ENCODE measurements at places on chromosomes 3 and 15.

- no peak for DNase-seq
These were observed 143.5 kb upstream of the TPM1 start for GRCh38 chr15:62899090-62899493.

DNA sequence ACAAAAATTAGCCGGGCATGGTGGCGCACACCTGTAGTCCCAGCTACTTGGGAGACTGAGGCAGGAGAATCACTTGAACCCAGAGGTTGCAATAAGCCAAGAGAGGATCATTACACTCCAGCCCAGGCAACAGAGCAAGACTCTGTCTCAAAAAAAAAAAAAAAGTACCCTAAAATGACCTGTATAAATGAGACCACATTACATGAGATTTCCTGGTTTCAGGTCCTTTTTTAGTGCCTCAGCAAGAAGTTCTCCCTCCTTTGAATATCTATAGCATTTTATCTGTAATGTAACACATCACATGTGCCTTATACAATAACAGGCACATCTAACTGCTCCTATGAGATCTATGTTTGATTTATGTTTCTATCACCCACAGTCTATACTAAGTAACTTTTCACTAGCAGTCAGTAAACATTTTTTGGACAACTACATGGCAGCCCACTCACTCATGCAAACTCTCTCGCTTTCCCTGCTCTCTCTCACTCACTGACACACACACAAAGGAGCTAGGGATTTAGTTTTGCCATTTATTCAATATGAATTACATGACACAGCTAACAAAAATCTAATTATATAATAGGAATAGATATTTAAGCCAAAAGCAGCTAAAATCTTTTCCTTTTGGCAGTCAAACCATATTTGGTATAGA is 34.1 kb downstream of the ADAM10 start:
- DNase-seq: peak; percentile 69

DNA sequence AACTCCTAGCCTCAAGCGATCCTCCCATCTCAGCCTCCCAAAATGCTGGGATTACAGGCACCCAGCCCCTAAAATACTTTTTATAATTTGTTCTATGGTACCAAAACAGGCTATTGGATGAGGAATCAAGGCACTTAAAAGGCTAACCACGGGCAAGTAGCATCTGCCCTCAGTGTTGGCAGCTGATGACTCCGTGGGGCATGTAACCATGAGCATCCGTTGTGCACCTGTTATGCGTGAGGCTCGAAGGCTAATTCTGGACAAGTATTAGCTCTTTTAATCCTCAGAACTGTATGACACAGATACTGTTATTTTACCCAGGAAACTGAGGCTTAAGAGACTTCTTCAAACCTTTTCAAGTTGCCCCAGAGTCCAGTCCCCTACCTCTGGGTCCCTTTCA is 10.2 kb downstream of the WDR73 start:
- DNase-seq: no peak

GRCh38 chr3:73045391-73045790 is 16.1 kb upstream of the EBLN2 start:
- no peak for DNase-seq

- no peak for DNase-seq
These were observed 13.6 kb downstream of the HAPLN3 start for GRCh38 chr15:88881775-88882174.

- DNase-seq: no peak
These were observed 55.1 kb downstream of the WDR76 start for GRCh38 chr15:43881944-43882343.

- no peak for DNase-seq
These were observed 113.9 kb downstream of the GABRG3 start for GRCh38 chr15:27084844-27085243.

DNA sequence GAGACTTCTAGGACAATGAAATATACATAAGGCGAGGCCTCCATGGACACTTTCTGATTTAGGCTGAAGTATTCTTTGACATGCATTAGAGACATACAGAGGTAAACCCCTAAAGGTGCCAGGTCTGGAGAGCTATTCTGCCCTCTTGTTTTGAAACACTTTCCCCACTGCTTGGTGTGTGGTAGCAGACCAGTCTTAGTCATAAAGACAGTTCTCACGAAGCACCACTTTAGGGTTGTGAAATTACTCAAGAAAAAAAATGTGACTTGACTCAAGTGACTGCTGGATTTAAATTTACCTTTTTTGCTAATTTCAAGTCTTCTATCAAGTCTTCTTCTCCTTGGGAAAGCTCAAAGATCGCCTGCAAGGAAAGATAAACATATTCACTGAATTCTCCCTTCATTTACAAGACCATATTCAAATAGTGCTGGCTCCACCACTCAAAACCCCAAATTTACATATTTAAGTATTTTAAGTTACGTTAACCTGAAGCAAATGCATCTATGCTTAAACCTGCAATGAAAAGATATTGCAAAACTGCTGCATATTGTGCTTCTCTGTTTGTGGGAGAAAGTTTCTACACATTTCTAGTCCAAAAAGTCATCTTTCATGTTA is 48.4 kb downstream of the ARHGEF3 start:
- peak; percentile 84 for DNase-seq

- DNase-seq: no peak
These were observed 13.2 kb upstream of the NMB start for GRCh38 chr15:84671211-84671610.

DNA sequence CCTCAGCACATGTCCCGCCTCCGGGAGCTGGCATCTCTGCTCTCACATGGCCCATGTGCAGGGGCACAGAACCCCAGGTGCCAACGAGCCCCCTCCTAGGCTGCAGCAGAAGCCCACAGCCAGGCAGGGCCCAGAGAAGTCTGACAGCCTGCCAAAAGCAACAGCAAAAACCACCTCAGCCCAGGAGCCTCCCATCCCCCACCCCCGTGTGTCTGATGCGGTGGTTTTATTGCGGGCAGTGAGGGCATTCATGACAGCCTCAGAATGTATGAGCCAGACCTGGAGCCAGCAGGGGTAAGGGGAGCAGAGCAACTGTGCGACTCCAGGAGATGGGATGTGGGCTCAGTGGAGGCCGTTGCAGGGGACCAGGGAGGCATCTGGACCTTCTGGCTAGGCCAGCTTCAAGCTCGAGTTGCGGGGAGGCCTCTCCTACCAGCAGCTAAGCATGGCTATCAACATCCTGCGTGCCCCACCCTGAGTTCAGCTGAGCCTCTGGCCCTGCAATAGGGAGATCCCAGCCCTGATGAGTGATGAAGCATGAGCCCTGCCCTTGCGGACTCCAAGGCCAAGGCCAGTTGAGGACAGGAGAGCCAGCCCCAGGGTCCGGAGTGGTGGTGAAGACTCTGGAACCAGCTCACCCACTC is 52.5 kb downstream of the CYP11A1 start:
- DNase-seq: no peak

- DNase-seq: no peak
These were observed 173.7 kb downstream of the B3GALNT1 start for GRCh38 chr3:160931474-160931873.

DNA sequence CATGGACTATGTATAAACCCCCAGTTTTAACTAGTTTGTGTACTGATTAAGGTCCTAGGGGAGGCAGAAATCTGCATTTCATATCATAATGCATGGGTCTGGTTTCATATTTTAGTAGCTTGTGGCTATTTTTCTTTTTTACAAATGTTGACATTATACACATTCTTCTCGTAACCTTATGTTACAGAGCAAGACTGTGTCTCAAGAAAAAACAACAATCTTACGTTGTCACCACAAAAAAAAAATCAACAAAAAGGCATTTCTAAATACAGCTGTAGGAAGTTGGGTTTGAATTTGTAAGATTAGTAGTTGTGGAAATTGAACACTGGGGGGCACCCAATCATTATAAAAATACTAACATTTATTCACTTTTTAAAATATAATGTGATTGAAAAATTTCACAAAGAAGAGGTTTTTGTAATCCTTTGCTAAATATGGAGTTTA is 17.9 kb downstream of the SERP1 start:
- peak; percentile 25 for DNase-seq

DNA sequence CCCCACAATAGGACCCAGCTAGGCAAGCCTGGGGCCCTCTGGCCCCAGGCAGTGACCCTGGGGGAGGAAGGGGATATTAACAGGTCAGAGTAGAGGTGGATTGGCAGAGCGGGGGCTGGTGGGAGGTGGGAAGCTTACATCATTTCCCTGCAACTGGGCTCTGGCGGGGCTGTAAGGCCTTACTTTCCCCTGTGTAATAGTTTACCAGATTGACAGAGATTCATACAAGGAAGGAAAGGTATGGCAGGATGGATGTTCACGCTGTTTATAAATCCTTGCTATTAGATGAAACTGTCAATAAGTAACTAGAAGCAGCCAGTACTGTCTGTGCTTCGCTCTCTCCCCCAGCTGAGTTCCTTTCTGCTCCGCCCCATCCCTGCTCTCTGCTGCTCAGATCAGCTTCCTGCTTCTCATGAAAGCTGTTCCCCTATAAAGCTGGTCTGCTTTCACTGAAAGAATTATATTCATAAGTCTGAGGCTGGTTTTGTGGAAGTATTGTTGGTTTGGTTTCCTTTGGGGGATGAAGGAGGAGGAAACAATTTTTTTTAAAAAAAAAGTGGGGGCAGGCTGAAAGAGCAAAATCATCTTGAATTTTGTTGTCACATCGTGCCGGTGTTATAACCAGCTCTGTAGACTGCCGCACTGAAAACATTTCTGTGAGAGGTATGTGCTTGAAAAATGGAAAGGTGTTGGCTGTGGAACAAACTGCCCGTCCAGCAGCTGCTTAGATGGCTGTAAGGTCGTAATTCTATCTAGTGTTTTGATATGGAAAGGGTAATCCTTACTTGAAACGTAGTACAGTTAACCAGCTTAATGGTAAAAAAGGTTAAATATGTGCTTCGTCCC is 76.4 kb downstream of the BBX start:
- DNase-seq: peak; percentile 70

- DNase-seq: peak; percentile 88
These were observed 61.3 kb downstream of the PPARG start for GRCh38 chr3:12349895-12350811.

- no peak for DNase-seq
These were observed 116.3 kb downstream of the TMEM266 start for GRCh38 chr15:76176059-76176458.

- no peak for DNase-seq
These were observed 10.1 kb downstream of the SEMA3F start for GRCh38 chr3:50164984-50165909.

DNA sequence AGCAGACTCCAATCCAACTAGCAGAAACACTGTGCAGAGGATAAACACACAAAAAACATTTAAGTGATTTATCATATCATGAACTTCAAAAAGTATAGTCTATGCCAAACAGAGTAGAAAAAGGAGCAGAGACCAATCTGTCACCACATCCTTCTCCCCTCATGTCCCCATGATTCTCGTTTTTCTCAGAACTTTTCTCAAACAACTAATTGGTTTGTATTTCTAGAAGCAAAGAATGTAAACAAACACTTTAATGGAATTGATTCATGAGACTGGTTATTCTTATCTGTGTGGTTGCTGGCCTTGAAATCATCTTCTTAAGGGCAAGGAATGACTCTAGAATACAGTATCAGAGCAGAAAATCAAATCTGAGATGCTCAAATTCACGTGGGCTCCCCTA is 294.2 kb upstream of the THBS1 start:
- DNase-seq: no peak

DNA sequence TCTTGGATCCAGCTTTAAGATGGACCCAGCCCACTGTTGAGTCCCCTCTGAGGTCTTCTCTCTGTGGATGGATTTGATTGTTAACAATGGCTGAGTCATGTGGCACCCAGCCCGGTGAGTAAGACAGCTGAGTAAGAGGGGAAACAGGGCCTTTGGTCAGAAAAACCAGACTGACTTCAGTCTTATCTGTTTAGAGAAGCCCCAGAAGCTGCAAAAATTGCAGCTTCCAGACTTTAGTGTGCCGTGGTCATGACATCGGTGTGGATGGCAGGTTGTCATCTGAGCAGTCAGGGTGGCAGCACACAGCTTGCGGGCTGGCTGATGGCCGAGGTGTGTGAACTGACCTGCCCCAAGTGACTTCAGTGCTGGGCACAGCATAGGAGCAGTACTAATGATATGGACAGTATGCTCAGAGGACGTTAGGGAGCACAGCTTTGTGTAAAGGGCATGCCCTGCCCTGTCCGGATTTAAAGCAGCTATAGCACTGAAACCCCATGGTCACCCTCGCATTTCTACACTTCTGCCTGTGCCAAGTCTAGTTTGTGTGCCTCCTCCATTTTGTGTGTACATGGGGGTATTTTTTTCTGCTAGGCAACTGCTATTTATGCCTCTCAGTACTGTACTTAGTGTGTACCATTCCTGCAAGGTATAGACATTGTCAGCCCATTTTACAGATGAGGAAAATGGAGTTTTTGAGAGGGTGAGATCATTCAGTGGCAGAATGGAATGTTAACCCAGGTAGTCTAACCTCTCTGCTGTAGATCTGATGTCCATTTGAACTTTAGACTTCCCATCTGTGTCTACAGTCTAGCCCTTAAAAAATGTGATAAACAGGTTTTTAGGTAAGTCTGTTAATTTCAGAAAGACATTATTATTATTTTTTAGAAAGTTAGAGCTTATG is 44.4 kb downstream of the FLNB start:
- DNase-seq: peak; percentile 74

DNA sequence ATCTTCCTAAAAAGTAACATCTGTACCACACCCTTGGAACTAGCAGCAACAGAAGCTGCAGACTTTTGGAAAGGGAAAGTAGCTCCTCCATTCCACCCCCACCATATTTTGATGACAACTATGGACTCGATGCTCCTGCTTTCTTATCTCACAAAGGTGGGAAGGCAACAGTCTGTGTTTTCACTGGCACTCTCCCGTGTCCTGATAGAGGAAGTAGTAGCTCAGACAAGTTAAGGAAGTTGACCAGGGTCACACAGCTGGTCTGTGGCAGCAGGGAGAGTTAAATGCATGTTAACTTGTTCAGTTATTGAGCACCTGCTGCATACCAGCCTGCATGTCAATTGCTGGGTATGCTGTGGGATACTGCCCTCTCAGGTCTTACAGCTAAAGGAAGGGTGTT is 33.1 kb downstream of the BHLHE40 start:
- DNase-seq: peak; percentile 74

- no peak for DNase-seq
These were observed 157.7 kb upstream of the FAM3D start for GRCh38 chr3:58824285-58824684.

DNA sequence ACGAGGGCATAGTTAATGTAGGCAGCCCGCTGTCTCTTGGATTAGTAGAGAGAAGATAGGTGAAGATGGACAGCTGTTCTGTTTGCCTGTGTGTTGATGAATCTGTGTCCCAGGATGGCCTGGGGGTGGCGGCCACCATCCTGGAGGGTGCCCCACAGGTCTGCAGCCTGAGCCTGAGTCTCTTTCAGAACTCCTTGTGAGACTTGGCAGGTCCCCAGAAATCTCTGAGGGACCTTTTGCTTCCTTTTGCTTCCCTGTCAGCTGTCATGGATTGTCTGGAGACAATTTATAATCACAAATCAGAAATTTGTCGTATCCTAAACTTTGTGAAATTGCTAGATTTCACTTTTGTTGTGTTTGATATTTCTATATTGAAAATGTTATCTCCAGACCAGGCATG is 17.4 kb downstream of the FAN1 start:
- DNase-seq: no peak
